Naive thymus-derived CD4-positive, alpha-beta T cell (primary cell): ENCODE measurements at places on chromosomes 7 and 10. TPM values are rescaled to one million over a fixed set of nuclear protein-coding genes. Genes with fewer than 3 reads are reported as not detected.

The ITGA8 gene
- total RNA-seq: not detected

The FOXK1 gene
- 53.9 TPM for total RNA-seq

The GBF1 gene
- total RNA-seq: 36.2 TPM

DNA sequence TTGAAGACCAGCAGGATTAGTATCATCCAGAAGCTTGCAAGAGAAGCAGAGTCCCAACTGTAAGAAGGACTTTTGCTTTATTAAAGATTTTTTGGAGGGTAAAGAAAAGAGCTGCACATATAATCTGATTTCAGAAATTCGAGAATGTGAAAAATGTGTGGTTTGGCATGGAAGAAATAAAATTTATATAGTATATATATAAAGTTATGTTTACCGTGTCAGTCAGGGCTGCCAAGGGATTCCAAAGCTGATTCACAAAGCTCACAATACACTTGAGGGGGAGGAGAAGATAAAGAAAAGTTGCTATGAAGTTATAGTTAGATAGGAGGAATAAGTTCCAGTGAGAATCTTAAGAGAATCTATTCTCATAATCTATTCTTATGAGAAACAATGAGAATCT, 231.8 kb upstream of the CACNA2D1 start:
- no peak for DNase-seq

GRCh38 chr10:70806841-70807240, 8.9 kb upstream of the SGPL1 start:
- no peak for DNase-seq

GRCh38 chr10:23198610-23198939, 6.5 kb downstream of the PTF1A start:
- no peak for DNase-seq

DNA sequence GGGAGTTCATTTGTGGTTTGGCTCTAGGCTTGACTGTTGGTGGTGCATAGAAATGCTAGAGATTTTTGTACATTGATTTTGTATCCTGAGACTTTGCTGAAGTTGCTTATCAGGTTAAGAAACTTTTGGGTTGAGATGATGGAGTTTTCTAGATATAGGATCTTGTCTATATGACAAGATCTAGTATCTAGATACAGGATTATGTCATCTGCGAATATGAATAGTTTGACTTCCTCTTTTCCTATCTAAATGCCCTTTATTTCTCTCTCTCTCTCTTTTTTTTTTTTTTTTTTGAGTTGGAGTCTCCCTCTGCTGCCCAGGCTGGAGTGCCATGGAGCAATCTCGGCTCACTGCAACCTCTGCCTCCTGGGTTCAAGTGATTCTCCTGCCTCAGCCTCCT, 62.9 kb downstream of the MGAM2 start:
- DNase-seq: no peak

DNA sequence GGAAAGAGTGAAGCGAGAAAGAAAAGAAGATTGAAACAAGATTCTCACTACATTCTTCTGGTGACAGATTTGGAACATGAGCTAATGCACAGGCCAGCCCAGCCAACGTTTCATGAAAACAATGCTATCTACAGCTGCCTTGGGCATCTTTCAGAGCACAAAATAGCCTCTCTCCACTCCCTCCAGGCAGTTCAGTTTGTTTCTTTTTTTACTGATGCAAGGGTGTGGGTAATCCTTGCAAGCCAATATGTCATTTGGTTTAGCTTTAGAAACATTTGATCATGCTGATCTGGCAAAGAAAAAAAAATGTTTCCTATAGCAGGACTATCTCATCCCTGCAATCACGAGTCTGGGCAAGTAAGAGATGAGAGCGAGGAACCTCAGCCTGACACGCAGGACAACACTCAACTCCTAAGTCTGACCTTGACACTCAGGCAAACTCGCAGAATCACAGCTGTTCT, 35.9 kb downstream of the SVIL start:
- no peak for DNase-seq

DNA sequence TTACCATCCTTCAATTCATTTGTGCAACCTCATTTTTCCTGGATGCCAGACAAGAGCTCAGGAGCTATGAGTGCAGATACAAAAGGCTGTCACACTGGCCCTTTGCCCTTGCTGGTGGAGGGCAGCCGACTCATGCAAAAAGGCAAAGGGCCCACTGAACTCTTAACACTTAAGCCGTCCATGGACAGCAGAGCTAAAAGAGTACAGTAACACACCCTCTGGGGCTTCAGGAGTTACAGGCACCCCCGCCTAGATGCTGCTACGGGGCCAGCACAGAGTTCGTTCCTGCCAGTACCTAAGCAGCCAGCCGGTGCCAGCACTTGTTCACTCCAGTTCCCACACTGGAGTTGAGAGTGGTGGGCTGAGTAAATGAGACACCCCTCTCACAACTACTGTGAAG, 69.9 kb upstream of the MRLN start:
- no peak for DNase-seq

DNA sequence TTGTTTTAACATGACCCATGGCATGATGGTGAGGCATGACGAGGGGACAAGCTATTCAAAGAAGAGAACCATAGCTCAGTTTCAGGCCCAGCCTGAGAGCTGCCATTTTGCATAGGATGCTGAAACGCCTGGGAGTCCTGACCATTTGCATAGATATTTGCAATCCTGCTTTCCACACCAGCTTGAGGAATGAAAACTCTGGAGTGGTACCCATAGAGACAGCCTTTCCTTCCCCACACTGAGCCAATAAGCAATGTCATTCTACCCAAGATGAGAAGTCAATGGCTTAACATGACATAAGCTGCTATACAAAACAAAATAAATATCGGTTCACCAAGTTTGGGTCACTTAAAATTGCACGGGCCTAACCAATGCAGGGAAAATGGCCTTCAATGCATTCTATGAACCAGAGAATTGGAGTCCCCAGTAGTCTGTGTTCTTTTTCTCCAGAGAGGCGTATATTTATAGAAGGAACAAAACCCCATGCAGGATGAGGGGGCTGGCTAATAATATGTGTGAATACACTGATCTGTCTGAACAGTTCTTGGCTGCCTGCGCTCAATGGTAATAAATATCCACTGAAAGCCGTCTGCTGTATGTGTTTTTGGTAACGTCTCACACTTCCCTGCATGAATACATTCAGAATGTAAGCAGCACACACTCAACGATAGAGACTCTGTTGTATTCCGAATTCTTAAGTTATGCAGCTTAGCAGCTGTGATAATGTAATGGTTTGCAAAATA, 329.3 kb downstream of the FRMD4A start:
- no peak for DNase-seq
